Gastrocnemius medialis (tissue), 4 donors: ENCODE measurements at places on chromosomes 7 and 10.

- DNase-seq = no peak
These were observed 419.9 kb downstream of the NRG3 start for GRCh38 chr10:82294874-82295378.

DNA sequence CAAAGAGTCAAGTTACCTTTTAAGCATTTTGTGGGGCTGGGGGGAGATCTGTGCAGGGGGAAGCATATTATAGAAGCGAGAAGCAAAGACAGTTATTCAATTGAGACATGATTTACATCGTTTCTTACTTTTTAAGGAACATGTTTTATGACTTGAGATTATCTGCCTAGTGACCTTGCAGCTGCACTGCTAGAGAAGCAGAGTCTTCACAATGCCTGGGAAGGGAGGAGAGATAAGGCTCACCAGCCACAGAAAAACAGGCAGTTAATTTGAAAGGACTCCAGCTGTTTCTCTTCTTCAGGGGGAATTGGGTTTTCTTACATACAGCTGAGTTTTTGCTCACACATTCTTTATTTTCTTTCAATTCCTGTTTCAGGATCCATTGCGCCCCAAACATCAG, 31.0 kb downstream of the PHYH start:
- DNase-seq = no peak

DNA sequence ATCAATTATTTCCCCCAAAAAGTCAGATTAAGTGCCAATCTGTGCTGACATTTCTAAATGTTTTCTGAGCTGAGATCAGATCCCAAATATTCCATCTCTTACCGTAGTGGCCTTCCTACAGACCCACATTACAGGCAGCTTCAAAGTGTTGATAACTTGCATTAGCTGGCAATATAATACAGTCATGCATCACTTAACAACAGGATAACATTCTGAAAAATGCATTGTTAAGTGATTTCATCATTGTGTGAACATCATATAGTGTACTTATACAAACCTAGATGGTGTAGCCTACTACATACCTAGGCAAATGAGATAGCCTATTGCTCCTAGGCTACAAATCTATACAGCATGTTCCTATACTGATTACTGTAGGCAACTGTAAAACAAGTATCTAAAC, 22.4 kb downstream of the SLC25A13 start:
- no peak for DNase-seq

DNA sequence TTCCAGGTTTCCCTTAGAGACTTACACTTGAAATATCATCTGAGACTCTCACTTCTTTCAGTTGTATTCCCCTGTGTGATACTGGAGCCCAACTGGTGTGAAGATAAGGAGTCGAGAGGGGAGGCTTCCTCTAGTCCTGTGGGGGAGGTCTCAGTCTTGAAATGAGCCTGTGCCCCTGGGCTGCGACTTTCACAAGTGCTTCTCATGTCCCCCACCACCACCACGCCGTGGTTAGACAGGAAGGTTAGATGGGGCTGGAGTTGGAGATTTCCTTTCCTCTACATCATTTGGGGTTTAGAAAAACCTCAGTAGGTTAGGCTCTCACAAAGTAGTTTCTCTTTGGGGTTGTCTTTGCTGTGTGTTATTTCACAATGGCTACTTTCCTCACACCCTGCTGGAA, 25.6 kb upstream of the MKX start:
- DNase-seq = no peak
